ENCODE measurements at places on chromosomes 2 and 18.
A peak's percentile ranks its signal among the peaks of the same experiment; 100 is the strongest.

GRCh38 chr18:12770469-12771219 lies 67.8 kb downstream of the PSMG2 start:
- DNase-seq = no peak

- DNase-seq = no peak
Measured at GRCh38 chr18:13067966-13068365, 76.8 kb downstream of the CEP192 start.

- no peak for DNase-seq
Measured at GRCh38 chr2:3309496-3310355, 67.9 kb downstream of the EIPR1 start.

GRCh38 chr2:21258082-21258481 lies 134.3 kb downstream of the TDRD15 start:
- no peak for DNase-seq

DNA sequence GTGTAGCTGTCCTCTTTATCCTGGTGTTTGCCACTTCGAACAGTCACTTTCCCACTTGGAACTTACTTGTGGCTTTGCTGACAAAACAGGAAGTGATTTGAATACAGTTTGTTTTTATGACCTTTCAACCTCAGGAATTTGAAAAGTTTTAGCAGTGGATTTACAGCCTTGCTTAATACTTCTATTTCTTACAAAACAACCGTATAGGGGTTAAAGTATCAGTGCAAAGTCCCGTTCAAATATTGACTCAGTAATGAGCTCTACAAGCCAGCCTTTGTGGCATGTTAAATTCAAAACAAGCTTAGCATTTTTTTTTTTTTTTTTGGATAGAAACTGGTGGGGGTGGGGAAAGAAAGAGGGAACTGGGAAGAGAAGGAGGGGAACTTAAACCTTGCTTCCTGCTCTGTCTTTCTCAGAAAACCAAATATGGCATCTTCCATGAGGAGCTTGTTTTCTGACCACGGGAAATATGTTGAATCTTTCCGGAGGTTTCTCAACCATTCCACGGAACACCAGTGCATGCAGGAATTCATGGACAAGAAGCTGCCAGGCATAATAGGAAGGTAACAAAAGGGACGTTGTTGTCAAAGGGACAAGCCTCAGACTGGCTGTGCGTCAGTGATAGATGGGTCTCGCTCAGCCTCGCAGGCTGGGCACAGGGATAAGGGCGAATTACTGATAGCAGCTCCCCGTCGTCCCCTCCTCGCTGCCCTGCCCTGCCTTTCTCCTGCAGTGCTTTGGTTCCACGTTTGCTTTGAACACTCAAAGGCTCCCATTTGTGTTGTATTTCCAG lies at the start of gene HNMT:
Gene HNMT, plus strand, starts transcription at position 408 of the 793 bp plus-strand sequence. Its CDS starts 19 bp downstream, at position 427.
- peak; percentile 28 for DNase-seq

DNA sequence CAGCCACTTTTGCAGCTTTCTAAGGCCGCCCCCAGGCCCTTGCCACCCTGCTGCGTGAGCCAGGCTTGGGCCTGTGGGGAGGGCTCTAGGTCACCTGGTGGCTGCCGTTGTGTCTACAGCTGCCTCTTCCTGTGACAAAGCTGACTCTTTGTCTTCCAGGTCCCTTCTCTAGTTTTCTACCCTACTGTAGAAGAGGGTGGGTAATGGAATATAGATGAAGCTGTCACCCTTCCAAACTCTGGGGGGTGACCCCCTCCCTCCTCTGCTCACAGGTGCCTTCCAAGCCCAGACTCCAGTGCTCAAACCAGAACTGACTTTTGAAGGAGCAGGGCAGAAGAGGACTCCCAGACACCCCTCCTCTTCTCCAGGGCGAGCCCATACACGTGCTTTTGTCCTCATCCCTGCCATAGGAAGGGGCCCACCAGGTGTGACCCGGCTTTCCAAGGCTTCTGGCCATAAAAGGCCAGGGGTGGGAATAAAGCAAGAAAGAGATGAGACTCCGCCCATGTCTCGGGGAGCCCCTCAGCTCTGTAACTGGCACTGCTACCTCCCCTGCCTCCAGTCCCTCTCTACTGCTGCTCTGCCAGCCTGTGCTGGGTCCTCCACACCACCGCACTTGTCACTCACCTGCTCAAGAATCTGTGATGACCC lies 17.9 kb upstream of the SDC1 start:
- no peak for DNase-seq

All from HuH-7 (cell line).